ENCODE measurements at places on chromosomes 7 and 10.
A peak's percentile ranks its signal among the peaks of the same experiment; 100 is the strongest.

- no peak overlapping the region for H3K4me3 ChIP-seq
- H3K4me1 ChIP-seq = no peaks in the 10 kb centered on the region
- no peak for DNase-seq
- H3K27ac ChIP-seq = no peak overlapping the region
- H3K27me3 ChIP-seq = no peaks in the 10 kb centered on the region
- H3K36me3 ChIP-seq = peaks cover 3% of the 10 kb centered on the region
These were observed 60.5 kb downstream of the GTF2IRD1 start for GRCh38 chr7:74514131-74514591.

- H3K27ac ChIP-seq = no peak overlapping the region
- H3K36me3 ChIP-seq = no peaks in the 10 kb centered on the region
- no peaks in the 10 kb centered on the region for H3K27me3 ChIP-seq
- no peak for DNase-seq
- no peak overlapping the region for H3K4me3 ChIP-seq
These were observed 218.7 kb downstream of the PARD3 start for GRCh38 chr10:34596351-34596750.

DNA sequence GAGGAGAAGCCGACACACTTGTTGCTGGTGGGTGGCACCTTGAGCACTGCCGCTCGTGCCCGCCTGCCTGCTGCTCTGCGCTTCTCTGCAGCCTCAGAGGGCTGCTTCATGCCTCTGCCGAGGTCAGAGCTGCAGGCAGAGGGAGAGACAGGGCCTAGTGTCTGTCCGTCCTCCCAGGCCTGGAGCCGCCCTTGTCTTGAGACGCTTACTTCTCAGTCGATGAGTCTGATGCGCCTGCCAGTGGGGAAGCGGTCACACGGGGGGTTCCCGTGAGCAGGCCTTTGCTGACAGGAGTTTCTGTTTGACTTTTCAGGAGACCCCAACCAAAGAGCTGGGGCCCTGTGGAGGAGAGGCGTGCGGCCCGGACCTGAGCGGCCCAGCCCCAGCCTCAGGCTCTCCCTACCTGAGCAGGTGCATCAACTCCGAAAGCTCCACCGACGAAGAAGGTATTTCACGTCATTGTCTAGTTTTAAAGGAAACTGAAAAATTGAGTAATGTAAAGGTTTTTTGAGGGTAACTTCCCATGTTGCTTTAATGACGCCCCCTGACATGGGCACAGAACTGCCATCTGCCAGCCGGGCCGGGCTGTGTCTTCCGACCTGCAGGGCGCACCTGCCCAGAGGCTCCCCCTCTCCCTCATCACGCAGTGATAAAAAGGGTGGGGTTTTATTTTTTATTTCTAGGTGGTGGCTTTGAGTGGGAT is 7.8 kb upstream of the BHLHA15 start:
- no peaks in the 10 kb centered on the region for H3K4me1 ChIP-seq
- H3K36me3 ChIP-seq = peaks cover 6% of the 10 kb centered on the region
- no peaks in the 10 kb centered on the region for H3K27me3 ChIP-seq
- no peak for DNase-seq
- H3K27ac ChIP-seq = no peak overlapping the region
- no peak overlapping the region for H3K4me3 ChIP-seq

GRCh38 chr7:69129524-69129923 is 468.8 kb upstream of the AUTS2 start:
- DNase-seq = no peak
- no peaks in the 10 kb centered on the region for H3K27me3 ChIP-seq
- no peaks in the 10 kb centered on the region for H3K36me3 ChIP-seq
- H3K27ac ChIP-seq = no peak overlapping the region
- no peak overlapping the region for H3K4me3 ChIP-seq
- H3K4me1 ChIP-seq = no peaks in the 10 kb centered on the region

- no peaks in the 10 kb centered on the region for H3K4me1 ChIP-seq
- H3K27ac ChIP-seq = no peak overlapping the region
- DNase-seq = no peak
- no peaks in the 10 kb centered on the region for H3K36me3 ChIP-seq
These were observed 928.0 kb upstream of the POT1 start for GRCh38 chr7:125857606-125858005.

GRCh38 chr10:30155401-30155800 is 96.0 kb upstream of the JCAD start:
- no peak overlapping the region for H3K27ac ChIP-seq
- H3K36me3 ChIP-seq = no peaks in the 10 kb centered on the region
- no peaks in the 10 kb centered on the region for H3K27me3 ChIP-seq
- peaks cover 1% of the 10 kb centered on the region for H3K4me1 ChIP-seq
- no peak overlapping the region for H3K4me3 ChIP-seq

DNA sequence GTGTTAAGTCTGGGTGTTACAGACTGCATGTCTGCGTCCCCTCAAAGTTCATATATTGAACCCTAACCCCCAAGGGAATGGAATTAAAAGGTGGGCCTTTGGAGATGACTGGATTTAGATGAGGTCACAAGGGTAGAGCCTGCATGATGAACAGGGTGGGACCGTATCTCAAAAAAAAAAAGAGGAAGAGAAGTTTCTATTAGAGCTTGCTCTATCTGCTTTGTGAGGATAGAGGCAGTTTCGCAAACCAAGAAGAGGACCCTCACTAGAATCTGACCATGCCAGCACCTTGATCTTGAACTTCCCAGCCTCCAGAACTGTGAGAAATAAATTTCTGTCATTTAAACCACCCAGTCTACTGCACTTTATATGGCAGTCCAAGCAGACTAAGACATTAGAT is 1.4 kb downstream of the KIN start:
- no peaks in the 10 kb centered on the region for H3K27me3 ChIP-seq
- H3K36me3 ChIP-seq = no peaks in the 10 kb centered on the region

GRCh38 chr10:63267414-63268148 is 134.5 kb downstream of the NRBF2 start:
- H3K4me1 ChIP-seq = peaks cover 10% of the 10 kb centered on the region
- H3K27ac ChIP-seq = peak overlapping the region; percentile 97
- H3K27me3 ChIP-seq = no peaks in the 10 kb centered on the region
- H3K36me3 ChIP-seq = no peaks in the 10 kb centered on the region

- no peaks in the 10 kb centered on the region for H3K4me1 ChIP-seq
- no peak overlapping the region for H3K27ac ChIP-seq
- no peaks in the 10 kb centered on the region for H3K36me3 ChIP-seq
- no peak overlapping the region for H3K4me3 ChIP-seq
These were observed 313.8 kb downstream of the FRMD4A start for GRCh38 chr10:14016931-14017333.

GRCh38 chr10:96701265-96701664 is 19.0 kb downstream of the PIK3AP1 start:
- H3K36me3 ChIP-seq = no peaks in the 10 kb centered on the region
- DNase-seq = no peak
- H3K27me3 ChIP-seq = no peaks in the 10 kb centered on the region
- no peak overlapping the region for H3K4me3 ChIP-seq

DNA sequence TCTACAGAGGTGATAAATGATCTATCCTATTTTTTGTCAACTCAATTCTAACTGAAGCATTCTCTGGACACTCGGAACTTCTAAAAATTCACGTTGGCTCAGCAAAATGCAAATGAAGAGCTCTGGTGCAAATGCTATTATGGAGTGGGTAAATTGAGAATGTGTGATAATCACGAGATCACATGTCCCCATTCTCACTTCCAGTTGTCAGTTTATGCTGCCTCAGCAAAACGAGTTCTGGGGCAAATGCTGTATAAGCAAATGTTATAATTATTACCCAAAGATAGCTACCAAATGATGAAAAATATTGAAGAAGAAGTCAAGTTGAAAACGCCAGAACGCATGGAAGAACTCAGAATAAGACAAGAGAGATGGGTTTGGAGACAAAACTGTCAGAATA is 29.4 kb downstream of the AKR1B1 start:
- H3K4me1 ChIP-seq = peaks cover 7% of the 10 kb centered on the region
- H3K4me3 ChIP-seq = no peak overlapping the region
- DNase-seq = no peak
- H3K36me3 ChIP-seq = no peaks in the 10 kb centered on the region

- H3K4me3 ChIP-seq = no peak overlapping the region
- H3K27ac ChIP-seq = no peak overlapping the region
- no peaks in the 10 kb centered on the region for H3K27me3 ChIP-seq
- DNase-seq = no peak
- H3K36me3 ChIP-seq = no peaks in the 10 kb centered on the region
These were observed 369.1 kb downstream of the PLXNA4 start for GRCh38 chr7:132207211-132207610.

DNA sequence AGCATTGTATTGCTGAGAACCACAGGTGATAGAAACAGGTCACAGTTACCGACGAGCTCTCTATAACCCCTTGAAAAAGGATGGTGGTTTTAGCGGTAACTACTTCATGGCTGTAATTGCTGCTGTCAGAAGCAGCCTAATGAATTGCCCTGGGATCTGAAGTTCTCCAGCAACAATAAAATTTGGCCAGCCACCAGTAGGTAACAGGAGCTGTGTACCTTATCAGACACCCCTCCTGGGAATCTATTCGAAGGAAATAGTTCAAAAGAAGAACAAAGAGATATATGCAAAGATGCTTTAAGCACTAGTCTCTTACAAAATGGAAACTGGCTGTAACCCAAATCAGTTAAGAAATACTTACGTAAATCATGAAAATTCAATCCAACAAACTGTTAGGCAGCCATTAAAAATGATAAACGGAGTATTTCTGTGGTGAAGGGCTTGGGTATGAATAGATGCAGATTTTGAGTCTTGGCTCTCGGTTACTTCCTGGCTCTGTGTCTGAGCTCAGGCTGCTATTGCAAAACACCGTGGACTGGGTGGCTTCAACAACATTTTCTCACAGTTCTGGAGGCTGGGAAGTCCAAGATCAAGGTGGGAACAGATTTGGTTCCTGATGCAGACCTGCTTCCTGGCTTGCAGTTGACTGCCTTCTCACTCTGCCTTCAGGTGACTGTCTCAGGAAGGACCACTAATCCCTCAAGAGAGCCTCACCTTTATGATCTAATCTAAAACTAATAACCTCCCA is 1.6 kb downstream of the MSRB2 start:
- H3K27me3 ChIP-seq = no peaks in the 10 kb centered on the region
- no peaks in the 10 kb centered on the region for H3K36me3 ChIP-seq
- no peak overlapping the region for H3K4me3 ChIP-seq
- peak overlapping the region; percentile 85 for H3K27ac ChIP-seq
- DNase-seq = peak; percentile 38

DNA sequence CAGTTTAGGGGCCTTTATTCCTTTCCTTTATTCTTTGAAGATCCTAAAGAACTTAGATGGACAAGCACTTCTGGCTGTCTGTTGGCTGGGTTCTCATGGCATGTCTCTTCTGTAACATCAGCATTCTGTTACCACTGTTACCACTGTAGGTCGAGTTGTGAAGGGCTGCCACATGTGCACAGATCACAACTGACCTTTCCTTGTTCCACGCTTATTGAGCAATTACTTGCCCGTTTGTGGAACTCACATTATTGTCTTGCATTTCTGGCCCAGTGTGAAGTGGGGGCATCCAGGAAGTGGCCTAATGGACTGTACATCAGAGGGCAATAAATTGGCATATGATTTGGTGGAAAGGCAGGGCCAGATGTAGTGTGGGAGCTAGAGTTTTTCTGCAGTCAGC is 23.7 kb downstream of the GBF1 start:
- peaks cover 14% of the 10 kb centered on the region for H3K4me1 ChIP-seq
- no peak overlapping the region for H3K27ac ChIP-seq
- no peaks in the 10 kb centered on the region for H3K36me3 ChIP-seq
- no peaks in the 10 kb centered on the region for H3K27me3 ChIP-seq

- DNase-seq = no peak
- no peaks in the 10 kb centered on the region for H3K27me3 ChIP-seq
- H3K4me1 ChIP-seq = no peaks in the 10 kb centered on the region
- no peaks in the 10 kb centered on the region for H3K36me3 ChIP-seq
These were observed 54.8 kb downstream of the OTUD1 start for GRCh38 chr10:23493711-23494110.

DNA sequence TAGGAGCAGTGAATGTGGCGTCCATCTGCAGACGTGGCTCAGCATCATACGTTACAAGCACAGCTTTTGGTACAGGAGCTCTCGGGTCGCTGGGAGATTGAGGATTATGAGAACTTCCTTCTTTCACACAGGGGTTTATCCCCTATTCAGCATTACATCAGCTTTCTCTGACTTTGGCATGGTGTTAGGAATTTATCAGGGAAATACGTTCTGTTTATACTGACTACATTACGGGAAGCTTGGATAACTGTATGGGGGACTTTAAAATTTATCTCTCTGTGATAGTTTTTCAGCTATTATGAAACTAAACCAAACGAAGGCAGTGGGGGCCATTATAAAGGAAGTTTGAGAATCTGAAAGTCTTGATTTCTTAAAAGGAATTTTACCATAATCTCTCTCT is 110.1 kb upstream of the INSYN2A start:
- H3K36me3 ChIP-seq = no peaks in the 10 kb centered on the region
- H3K27me3 ChIP-seq = no peaks in the 10 kb centered on the region
- no peak overlapping the region for H3K27ac ChIP-seq
- DNase-seq = no peak
- no peaks in the 10 kb centered on the region for H3K4me1 ChIP-seq
- H3K4me3 ChIP-seq = no peak overlapping the region

- DNase-seq = peak; percentile 88
- peak overlapping the region; percentile 100 for H3K27ac ChIP-seq
- H3K4me3 ChIP-seq = peak overlapping the region; percentile 96
- H3K36me3 ChIP-seq = no peaks in the 10 kb centered on the region
These were observed 2.0 kb upstream of the TNRC18 start for GRCh38 chr7:5425507-5426225.

DNA sequence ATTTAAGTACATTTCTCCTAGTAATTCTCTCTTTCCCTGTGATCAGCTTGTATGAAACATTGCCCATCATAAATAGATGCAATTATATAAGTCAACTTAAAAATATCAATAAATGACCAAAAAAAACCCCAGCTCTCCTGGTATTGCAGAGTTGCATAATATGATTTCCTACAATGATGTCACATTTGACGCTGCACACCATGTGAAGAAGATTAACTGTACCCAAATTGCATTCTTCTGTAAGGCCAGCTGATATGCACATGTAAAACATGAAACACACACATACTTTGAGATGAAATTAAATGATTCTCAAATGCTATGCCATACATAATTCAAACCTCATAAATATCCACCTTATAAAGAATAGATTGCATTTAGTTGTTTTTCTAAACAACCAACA is 115.5 kb downstream of the AGMO start:
- no peak for DNase-seq
- no peaks in the 10 kb centered on the region for H3K27me3 ChIP-seq
- H3K4me3 ChIP-seq = no peak overlapping the region
- no peaks in the 10 kb centered on the region for H3K36me3 ChIP-seq

DNA sequence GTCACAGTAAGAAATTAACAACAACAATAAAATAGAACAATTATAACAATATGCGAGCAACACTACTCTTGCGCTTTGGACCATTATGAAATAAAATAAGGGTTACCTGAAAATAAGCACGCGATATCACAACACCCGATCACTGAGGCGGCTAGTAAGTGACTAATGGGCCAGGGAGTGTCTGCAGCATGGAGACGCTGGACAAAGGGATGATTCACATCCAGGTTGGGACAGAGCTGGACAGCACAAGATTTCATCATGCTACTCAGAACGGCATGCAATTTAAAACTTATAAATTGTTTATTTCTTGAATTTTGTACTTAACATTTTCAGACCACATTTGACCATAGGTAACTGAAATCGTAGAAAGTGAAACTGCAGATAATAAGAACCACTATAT is 15.6 kb downstream of the HIBADH start:
- H3K36me3 ChIP-seq = no peaks in the 10 kb centered on the region
- H3K27ac ChIP-seq = no peak overlapping the region
- no peak for DNase-seq
- peaks cover 3% of the 10 kb centered on the region for H3K4me1 ChIP-seq
- no peaks in the 10 kb centered on the region for H3K27me3 ChIP-seq

Data from body of pancreas (tissue), 4 donors.